ENCODE measurements at places on chromosomes 13 and 19.

DNA sequence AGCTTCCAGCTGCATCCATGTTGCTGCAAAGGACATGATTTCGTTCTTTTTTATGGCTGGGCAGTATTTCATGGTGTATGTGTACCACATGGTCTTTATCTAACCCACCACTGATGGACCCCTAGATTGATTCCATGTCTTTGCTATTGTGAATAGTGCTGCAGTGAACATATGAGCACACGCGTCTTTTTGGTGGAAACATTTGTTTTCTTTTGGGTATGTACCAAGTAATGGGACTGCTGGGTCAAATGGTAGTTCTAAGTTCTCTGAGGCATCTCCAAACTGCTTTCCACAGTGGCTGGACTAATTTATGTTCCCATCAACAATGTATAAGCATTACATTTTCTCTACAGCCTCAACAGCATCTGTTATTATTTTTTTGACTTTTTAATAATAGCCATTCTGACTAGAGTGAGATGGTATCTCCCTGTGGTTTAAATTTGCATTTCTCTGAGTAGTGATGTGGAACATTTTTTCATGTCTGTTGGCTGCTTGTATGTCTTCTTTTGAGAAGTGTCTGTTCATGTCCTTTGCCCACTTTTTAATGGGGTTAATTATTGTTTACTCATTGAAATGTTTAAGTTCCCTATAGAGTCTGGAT lies 6.8 kb upstream of the UBE2L5 start:
- no peak for DNase-seq

- no peak for DNase-seq
Observed at GRCh38 chr13:33934951-33935371, 117.0 kb downstream of the RFC3 start.

GRCh38 chr13:114143806-114144605 lies 11.6 kb upstream of the RASA3 start:
- no peak for DNase-seq

DNA sequence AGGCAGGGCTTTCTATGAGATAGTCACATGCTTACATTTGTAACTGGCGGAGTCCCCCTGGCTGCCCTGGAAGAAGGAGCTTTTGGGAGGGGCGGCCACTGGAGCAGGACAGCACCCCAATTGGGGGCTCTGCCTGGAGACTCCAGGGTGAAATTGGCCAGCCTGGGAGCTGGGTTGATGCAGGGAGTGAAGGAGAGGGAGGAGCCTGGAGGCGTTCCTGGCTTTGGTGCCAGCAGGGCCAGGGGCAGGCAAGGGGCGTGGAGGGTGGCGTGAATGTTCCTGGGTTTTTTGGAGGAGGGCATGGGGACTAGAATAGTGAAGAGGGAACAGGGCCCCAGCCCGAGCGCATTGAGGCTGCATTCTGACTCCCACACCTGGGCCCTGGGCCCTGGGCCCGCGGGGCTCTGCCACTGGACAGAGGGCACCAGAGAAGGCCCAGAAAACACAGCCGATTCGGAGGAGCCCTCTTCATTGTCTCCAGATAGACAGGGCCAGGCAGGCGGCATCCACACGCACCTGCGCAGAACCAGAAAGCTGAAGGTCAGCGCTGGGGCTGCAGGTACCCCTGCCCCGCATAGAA lies 29.5 kb downstream of the COMP start:
- no peak for DNase-seq

DNA sequence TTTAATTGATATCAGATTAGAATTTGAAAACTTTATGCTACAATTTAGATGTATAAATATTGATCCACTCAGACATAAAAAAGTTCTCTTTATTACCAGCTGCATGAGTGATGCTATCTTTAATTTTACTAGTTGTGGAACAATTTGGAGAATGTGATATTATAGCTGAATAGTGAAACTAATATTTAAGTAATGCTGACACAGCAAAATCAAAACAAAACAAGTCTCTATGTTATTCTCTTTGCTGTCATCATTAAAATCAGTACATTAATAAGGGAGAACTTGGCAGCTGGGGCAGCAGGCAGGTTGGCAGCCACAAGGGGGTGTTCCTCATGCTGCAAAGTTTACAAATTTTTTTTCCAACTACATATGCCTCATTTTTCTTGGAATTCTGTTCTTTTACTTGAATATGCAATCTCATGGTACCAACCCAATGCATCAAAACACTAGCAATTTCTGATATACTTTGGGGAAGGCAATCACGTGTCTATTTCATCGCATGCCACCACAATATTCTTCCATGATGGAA lies 585.3 kb downstream of the FGF9 start:
- no peak for DNase-seq

- no peak for DNase-seq
Observed at GRCh38 chr13:71312923-71313322, 554.1 kb downstream of the DACH1 start.

- no peak for DNase-seq
Observed at GRCh38 chr19:48206397-48207093, 36.1 kb downstream of the ZSWIM9 start.

- no peak for DNase-seq
Observed at GRCh38 chr13:112057736-112058518, 9.0 kb upstream of the SOX1 start.

DNA sequence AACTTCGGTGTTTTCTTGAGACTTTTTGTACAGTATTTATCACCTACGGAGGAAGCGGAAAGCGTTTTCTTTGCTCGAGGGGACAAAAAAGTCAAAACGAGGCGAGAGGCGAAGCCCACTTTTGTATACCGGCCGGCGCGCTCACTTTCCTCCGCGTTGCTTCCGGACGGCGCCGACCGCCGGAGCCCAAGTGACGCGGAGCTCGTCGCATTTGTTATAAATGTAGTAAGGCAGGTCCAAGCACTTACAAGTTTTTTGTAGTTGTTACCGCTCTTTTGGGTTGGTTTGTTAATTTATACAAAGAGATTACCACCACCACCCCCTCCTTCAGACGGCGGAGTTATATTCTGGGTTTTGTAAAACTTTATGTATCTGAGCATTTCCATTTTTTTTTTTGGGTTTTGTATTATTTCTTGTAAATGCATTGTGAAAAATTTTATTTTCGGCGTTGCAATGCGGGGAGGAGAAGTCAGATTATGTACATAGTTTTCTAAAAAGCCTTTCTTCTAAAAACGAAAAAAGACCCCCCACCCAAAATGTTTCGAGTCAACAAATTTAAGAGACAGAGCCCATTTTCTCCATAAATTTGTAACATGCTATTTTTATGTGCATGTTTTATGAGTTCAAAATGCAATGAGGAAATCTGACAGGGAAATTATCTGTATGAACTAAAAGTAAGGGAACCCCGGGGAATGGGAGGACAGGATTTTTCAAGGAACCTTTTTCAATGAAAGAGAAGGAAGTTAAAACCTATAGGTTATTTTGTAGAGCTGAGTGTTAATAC lies 2.3 kb downstream of the SOX1 start:
- DNase-seq, result no peak

Measured in AML-193 (cell line).